Bronchial smooth muscle cell (primary cell): ENCODE measurements at places on chromosomes 7 and 10. TPM values are rescaled to one million over a fixed set of nuclear protein-coding genes. Genes with fewer than 3 reads are reported as not detected.

The FRAT2 gene
- 2.7 and 3.9 TPM in 2 replicates for total RNA-seq

The AGR3 gene
- total RNA-seq, result not detected in 2 replicates

The PDE6C gene
- total RNA-seq, result not detected in 2 replicates

The ZNF467 gene
- 0.77 and 0.95 TPM in 2 replicates for total RNA-seq

The SYNPO2L gene
- not detected in 2 replicates for total RNA-seq

The C10orf95 gene
- not detected in 2 replicates for total RNA-seq

The TAS2R4 gene
- total RNA-seq, result 0.79 and 1.3 TPM in 2 replicates

The GNAI1 gene
- total RNA-seq, result 22.2 and 35.8 TPM in 2 replicates

The FEZF1 gene
- not detected in 2 replicates for total RNA-seq

The GIMAP5 gene
- not detected in 2 replicates for total RNA-seq

The NKX2-3 gene
- total RNA-seq, result not detected in 2 replicates

The MMP21 gene
- not detected in 2 replicates for total RNA-seq

The SPDYE16 gene
- total RNA-seq, result under 0.01 and 0.26 TPM in 2 replicates

The CALHM1 gene
- not detected in 2 replicates for total RNA-seq

The PNLIPRP1 gene
- total RNA-seq, result not detected in 2 replicates

The ECHDC3 gene
- 2.2 and 6.8 TPM in 2 replicates for total RNA-seq
